Mesendoderm (in vitro differentiated cells): ENCODE measurements at places on chromosomes 5 and 9.

GRCh38 chr5:11390291-11390767 lies 513.9 kb downstream of the CTNND2 start:
- DNase-seq = no peak

- peak; percentile 81 for DNase-seq
Observed at GRCh38 chr9:33737811-33738606, 57.4 kb upstream of the PRSS3 start.

DNA sequence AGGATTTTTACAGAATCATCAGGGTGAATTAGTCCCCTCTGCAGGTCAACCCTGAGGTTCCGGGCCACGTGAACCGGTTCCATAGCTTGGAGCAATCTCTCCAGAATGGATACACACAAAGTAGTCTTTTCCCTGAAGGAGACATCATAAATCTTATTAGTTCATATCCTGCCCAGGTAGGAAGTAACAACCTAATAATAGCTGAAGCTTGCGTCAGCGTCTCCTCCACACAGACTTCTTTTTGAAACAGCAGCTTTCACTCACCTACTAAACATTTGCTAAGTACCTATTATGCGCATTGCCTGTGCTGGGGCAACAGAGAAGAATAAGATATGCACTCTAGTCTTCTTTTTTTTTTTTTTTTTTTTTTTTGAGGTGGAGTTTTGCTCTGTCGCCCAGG lies 9.4 kb downstream of the PSMD5 start:
- no peak for DNase-seq

GRCh38 chr5:107337281-107337680 lies 333.5 kb downstream of the EFNA5 start:
- no peak for DNase-seq

GRCh38 chr5:148760945-148761638 lies 65.3 kb upstream of the ADRB2 start:
- DNase-seq = no peak

DNA sequence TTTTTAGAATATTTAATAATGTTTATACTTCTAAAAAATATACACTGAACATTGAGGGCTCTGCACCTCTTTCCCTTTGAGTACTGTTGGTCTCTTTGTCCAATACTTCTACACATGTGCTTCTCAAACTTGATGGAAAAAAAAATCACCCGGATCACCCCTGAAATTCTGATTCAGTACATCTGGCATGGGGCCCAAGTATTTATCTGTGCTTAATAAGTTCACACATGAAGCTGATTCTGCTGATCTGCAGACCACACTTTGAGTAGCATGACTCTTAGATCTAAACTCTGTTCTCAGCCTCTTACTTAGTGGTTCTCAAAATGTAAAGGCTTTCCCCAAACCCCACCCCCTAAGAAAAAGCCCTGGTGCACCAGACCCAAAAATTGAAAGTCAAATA lies 12.0 kb downstream of the RUSC2 start:
- DNase-seq = no peak

DNA sequence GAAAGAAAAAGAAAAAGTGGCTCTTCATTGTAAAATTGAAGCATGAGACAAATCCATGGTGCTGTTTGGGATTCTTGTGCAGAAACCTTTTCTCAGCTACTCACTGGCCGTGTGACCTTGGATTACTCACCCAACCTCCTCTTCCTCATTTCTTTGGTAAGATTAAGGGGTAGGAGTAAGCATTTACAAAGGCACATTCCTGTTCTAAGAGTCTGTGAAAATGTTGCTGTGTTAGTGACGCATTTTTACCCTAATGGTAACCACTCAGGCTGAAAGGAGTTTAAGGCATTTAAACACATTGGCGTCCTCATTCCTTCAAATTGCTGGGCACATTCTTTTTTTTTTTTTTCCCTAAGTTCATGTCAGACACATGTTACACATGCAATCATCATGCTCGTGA lies 4.3 kb downstream of the RAI14 start:
- DNase-seq = no peak

DNA sequence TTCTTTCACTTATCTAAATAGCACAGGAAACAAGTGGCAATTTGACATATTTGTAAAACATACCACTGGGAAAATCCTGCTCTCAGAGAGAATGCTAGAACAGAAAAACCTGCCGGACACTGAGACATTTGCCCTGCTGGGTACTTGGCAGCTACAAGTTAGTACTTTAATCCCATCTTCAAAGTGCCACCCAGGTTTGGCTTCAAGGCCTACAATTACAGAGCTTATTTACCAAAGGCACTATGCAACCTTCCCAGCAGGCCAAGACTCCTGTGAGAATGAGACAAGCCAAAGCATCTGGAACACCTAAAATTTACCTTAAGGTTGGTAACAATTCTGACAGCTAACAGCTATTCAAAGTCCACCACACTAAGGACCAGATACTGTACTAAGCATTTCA lies 78.3 kb downstream of the TSSK1B start:
- no peak for DNase-seq

DNA sequence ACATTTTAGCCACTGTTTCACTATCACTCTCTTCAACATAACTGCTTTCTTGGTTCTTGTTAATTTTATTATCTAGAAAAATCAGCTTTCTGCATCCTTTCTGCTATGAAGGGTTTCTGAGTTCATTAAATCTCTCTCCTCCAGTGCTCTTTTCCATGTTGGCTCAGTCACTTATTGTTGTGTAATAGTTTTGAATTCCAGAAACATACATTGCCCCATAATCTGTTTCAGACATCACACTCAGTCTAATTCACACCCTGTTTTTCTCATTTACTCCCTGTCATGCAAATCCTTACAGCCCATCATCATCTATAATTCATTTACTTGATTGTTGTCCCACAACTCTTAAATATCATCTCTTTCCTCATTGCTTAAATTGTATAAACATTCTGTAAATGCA lies 176.1 kb upstream of the CDH12 start:
- DNase-seq = no peak

GRCh38 chr9:127814619-127815511 lies 12.2 kb downstream of the FPGS start:
- DNase-seq = no peak

- DNase-seq = no peak
Observed at GRCh38 chr5:39106322-39106721, 32.1 kb upstream of the RICTOR start.

DNA sequence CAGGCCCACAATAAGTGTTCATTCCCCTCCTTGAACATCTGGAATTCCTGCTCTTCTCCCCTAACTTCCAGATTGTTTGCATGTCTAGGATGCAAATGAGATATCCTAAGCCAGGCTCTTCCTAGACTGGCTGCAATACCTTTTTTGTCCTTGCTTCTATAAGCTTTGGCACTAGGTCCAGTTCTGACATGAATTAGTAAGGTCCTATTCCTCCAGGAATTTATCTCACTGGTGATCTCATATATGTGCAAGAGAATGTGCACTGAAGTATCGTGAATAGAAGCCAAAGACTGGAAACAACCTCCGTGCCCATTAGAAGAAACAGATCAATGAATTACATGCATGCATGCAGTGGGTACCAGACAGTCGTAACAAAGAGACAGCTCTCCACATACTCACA lies 25.2 kb downstream of the DUSP1 start:
- no peak for DNase-seq

- no peak for DNase-seq
Observed at GRCh38 chr9:121249563-121249962, 18.4 kb upstream of the GSN start.

DNA sequence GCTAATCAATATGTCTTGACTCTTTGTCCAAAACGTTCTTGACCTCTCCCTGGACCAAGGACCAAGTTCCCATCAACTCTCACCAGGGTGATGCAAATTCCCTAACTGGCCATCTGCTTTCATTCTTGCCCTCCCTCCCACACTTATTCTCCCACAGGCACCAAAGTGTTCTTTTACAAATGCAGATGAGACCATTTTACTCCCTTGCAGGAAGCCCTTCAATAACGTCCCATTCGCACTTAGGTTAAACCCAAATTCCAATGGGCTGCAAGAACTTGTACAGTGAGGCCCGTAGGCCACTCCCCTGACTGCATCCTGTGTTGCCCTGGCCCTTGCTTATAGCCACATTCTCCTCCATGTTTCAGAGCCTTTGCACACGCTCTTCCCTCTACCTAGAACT lies 7.3 kb downstream of the ARAP3 start:
- DNase-seq = peak; percentile 60

GRCh38 chr9:101148344-101148743 lies 119.8 kb downstream of the PLPPR1 start:
- peak; percentile 39 for DNase-seq

- no peak for DNase-seq
Observed at GRCh38 chr5:142176255-142176654, 67.7 kb downstream of the NDFIP1 start.

DNA sequence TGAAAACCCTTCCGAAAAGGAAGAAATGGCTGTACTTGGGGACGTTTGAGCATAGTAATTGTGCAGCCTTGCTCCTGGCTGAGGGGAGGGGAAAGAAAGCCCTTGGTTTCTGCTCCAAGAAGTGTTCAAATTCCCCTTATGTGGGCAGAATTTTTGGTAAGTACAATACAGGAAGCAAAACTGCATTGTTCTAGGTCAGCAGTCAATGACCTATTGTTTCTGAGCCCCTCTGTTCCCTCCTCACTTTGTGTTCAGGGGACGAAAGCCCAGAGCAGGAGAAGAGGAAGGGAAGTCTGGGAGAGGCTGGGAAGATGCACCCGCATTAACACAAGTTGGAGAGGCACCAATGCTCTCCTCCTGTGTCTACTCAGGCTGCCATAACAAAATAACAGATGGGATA lies 11.9 kb downstream of the BASP1 start:
- DNase-seq = no peak
